ENCODE measurements at places on chromosomes 2 and 18. TPM values are rescaled to one million over a fixed set of nuclear protein-coding genes. Genes with fewer than 3 reads are reported as not detected.

DNA sequence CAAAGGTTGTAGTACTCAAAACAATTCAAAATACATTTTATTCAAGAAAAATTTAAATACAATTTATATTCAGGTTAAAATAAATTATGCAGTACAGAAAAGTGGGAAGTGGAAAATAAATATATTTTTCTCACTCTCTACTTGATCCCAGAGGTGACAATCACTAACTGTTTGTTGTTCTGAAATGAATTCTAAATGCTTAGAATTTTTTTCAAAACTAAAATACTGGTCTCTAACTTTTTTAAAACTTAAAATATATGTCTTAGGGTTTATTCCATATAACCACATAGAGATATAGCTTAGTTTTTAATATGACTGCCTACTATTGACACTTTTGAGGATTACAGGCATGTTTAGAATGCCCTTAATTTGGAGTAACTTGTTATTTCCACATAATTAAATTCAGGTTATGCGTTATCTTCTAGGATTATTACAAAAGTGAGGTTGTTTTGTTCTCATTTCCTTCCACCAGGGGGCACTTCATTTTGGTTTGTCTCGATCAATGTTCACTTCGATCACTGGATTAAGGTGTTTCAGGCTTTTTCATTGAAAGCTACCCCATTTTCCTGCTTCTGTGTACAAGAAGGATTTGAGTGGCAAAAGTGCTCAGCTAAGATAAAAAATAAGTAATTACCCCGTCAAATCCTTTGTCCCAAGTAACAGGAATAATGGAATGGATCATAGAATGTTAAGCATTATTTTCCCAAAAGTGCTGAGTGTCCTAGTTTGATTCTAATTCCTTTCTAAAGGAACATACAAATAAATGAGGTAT lies 27.1 kb upstream of the TFPI start:
- no peaks in the 10 kb centered on the region for H3K27me3 ChIP-seq
- DNase-seq, result no peak
- H3K27ac ChIP-seq, result no peak overlapping the region
- H3K4me1 ChIP-seq, result peaks cover 19% of the 10 kb centered on the region
- H3K36me3 ChIP-seq, result no peaks in the 10 kb centered on the region
- no peak overlapping the region for H3K4me3 ChIP-seq

DNA sequence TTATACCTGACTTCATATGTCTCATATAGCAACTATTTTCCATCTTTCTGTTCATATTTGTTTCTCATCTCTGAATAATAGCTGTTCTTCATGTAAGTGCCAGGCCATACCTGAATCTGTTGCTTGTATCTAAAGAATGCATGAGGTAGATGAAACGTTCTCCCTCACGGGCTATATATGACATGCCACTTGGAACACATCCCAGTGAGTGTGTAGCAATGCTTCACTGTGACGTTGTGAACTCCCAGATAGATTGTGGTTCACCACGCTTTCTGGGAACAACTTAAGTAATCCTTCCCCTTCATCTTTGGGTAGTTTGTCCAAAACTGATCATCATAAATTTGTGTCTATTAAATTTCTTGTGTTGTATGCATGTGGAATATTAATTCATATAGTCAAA lies 60.1 kb downstream of the RDH14 start:
- no peak overlapping the region for H3K4me3 ChIP-seq
- DNase-seq, result no peak
- no peak overlapping the region for H3K27ac ChIP-seq
- no peaks in the 10 kb centered on the region for H3K4me1 ChIP-seq

DNA sequence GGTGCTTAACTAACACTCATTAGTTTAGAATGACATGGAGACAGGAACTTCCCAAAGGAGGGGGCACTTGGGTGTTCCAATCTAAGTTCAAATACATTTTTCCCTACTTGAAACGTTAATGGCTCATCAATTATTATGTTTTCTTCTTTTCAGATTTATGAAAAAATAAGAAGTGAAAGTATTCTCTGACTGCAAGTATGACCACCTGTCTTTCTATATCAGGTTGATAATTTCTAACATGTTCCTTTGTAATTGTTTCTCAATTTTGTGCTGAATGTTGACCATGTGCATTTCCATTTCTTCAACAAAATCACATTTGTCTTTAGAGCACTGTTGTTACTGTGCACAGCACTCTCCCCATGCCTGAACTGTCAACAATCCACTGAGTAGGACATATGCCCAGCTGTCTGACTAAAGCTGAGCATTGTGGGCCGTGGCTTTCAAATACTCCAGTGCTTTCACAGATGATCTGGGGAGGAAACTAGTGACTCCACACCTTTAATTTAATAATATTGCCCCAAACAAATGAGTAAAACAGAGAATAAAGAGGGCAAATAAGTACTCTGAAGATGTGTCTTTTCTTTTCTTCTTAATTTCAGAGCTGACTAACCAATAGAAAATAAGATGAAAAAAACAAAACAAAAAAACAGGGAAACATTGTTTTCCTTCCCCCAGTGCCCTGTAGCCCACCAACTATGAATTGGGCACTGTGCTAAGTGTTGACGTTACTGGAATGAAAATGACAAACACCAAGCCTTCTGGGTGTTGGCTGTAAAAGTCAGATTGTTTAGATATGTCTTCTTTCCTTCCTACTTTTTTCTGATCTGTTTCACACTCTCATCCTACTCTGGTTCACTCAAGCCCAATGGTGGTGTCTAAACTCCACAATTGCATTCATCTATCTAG lies 16.0 kb downstream of the LANCL1 start:
- H3K4me3 ChIP-seq, result no peak overlapping the region
- peaks cover 8% of the 10 kb centered on the region for H3K36me3 ChIP-seq
- H3K27ac ChIP-seq, result no peak overlapping the region
- H3K4me1 ChIP-seq, result no peaks in the 10 kb centered on the region
- no peaks in the 10 kb centered on the region for H3K27me3 ChIP-seq
- DNase-seq, result no peak

DNA sequence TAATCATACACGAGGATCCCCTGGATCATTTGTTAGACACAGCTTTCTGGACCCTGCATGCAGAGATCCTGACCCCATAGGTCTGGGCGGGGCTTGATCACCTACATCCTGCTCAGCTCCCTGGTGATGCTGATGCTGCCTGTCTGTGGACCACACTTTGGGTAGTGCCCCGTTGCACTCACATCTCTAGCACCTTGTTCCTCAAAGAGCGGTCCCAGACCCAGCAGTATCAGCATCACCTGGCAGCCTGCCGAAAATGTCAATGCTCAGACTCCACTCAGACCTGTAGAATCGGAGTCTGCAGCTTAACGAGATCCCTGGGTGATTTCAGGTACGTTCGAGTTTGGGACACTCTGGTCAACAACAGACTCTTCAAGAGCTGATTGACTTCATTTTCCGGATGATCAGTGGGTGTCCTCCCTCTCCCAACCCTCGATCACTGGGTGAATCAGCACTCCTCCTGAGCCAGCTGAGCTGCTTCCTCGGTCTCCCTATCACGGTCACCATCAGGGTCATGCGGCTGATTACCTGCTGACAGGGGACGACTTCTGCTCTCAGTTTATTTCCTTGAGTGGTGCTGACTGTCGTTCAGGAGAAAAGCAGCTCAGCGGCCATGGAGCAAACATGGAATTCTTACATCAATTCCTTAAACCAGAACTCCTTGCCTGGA lies 150.6 kb upstream of the RAB12 start:
- no peaks in the 10 kb centered on the region for H3K4me1 ChIP-seq
- no peaks in the 10 kb centered on the region for H3K36me3 ChIP-seq
- no peaks in the 10 kb centered on the region for H3K27me3 ChIP-seq
- H3K4me3 ChIP-seq, result no peak overlapping the region

Gene CERS6
- 7.3 TPM for total RNA-seq

GRCh38 chr2:237218756-237219155 lies 133.1 kb downstream of the COPS8 start:
- DNase-seq, result no peak
- peak overlapping the region; percentile 34 for H3K27ac ChIP-seq
- H3K4me3 ChIP-seq, result no peak overlapping the region
- no peaks in the 10 kb centered on the region for H3K27me3 ChIP-seq

Gene CTNNA2
- total RNA-seq, result not detected
